ENCODE measurements at places on chromosomes 3 and 15. TPM values are rescaled to one million over a fixed set of nuclear protein-coding genes. Genes with fewer than 3 reads are reported as not detected.

The SKIC8 gene
- 47.1 TPM for total RNA-seq

The SV2B gene
- under 0.01 TPM for total RNA-seq

The PLEKHO2 gene
- total RNA-seq, result 163 TPM

The CDHR4 gene
- total RNA-seq, result not detected

The ITGA11 gene
- 29.6 TPM for total RNA-seq

DNA sequence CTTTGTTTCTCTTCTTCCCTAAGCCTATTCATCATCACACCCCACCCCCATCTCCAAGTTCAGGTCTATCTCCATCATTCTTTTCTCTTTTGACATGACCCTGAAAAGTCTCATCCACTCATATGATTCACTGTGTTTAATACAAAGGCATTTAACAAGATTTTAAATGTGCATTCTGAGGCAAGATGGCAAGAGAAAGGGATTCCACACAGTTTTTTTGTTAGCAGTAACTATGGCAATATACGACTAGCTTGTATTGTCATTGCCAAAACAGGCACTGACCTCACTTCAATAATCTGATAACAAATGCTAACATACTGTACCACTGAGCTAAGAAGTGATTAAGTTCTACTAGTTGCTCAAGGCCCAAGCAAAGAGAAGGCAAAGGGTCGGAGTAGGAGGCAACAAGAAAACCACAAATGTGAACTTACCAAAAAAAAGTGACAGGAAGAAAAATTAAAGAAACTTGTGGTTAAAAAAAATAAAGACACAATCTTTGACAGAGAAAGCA is 53.2 kb downstream of the FBN1 start:
- peaks cover 8% of the 10 kb centered on the region for H3K4me1 ChIP-seq
- no peak overlapping the region for H3K4me3 ChIP-seq
- DNase-seq, result peak; percentile 100
- H3K27me3 ChIP-seq, result no peaks in the 10 kb centered on the region
- peak overlapping the region; percentile 85 for H3K27ac ChIP-seq

DNA sequence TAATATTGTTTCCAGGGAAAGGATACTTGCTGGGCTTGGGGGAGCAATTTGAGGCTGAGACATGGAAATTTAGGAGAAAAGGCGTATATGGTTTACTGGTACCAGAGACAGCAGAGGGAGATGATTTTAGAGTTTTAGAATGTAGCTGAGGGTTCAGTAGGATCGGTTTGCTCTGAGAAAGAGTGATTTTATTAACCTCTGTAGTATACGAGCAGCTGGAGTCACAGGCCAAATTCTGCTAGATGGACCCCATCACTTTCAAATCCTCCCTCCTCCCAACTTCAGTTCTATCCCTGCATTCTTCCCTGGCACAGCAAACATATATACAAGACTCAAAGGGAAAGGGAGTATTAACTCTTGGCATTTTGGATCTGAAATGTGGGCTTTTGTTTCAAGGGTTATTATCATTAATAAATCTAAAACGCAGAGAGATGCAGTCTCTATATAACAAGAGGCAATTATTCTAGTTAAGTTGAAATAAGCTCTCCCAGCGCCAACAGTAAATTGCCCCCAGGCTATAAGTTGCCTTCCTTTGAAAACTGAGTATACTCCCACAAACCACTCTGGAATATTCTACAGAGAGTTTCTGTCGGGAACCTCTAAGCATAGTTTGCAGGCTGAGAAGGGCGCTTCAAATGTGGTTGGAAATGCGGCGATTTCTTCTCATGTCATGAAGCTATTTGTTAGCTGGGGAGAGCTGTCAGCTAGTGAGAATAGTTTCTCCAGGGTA is 5.4 kb downstream of the CRABP1 start:
- no peak overlapping the region for H3K27ac ChIP-seq
- no peaks in the 10 kb centered on the region for H3K36me3 ChIP-seq
- peaks cover 40% of the 10 kb centered on the region for H3K27me3 ChIP-seq
- no peaks in the 10 kb centered on the region for H3K4me1 ChIP-seq
- DNase-seq, result no peak

DNA sequence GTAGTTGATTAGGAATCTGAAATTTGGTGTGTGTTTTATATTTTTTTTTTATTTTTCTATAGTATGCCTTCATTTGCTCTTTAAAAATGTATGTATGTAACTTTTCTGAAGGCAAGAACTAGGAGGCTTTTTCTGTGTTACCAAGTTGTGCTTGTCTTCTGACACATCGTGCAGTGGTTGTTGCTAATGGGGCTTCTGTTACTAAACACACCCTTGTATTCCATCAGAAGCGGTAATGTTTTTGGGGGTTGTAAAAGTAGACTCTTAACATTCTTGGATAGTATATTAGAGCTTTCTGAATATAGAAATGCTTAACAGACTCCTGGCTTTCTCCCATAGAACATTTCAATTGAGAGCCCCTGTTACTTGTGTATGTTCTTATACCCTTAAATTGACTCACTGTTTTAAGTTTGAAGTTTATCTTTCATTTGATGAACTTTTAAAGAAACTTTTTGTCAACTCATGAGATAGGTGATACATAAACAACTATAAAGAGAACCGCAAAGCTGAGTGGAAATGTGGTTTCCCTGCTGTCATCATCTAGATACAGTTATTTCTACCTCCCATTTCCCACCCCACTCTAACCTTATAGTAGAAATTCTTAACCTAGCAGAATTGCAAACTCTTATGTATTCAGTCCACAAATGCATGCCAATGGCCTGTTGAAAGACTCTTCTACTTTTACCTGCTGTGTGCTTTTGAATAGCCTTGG is 2.5 kb downstream of the TIPARP start:
- peaks cover 11% of the 10 kb centered on the region for H3K4me1 ChIP-seq
- H3K4me3 ChIP-seq, result peak overlapping the region; percentile 88
- H3K27me3 ChIP-seq, result no peaks in the 10 kb centered on the region
- H3K27ac ChIP-seq, result peak overlapping the region; percentile 94

Measured in fibroblast of lung (primary cell).